ENCODE measurements at places on chromosomes 16 and 17.

GRCh38 chr17:21186399-21187187, 27.4 kb downstream of the TMEM11 start:
- DNase-seq, result no peak

- DNase-seq, result peak; percentile 50
Observed at GRCh38 chr17:77721846-77722160, 236.7 kb upstream of the TNRC6C start.

- DNase-seq, result no peak
Observed at GRCh38 chr16:85523602-85524364, 89.3 kb upstream of the GSE1 start.

DNA sequence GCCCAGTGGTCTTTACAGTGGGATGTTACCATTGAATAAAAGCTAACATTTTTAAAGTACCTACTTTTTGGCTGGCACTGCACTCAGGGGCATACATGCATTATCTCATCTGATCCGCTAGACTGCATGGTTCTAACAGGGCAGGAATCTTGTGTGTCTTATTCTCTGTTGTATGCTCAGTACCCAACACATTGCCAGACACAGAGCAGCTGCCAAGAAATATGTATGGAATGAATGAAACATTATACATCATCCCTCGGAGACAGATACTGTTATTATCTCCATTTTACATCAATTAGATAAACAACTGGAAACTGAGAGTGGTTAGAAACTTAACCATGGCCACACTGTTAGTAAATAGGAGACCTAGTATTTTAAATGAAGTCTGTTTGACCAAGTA, 74.1 kb upstream of the CDH11 start:
- no peak for DNase-seq

GRCh38 chr16:85248342-85248741, 136.1 kb upstream of the CIBAR2 start:
- peak; percentile 53 for DNase-seq

DNA sequence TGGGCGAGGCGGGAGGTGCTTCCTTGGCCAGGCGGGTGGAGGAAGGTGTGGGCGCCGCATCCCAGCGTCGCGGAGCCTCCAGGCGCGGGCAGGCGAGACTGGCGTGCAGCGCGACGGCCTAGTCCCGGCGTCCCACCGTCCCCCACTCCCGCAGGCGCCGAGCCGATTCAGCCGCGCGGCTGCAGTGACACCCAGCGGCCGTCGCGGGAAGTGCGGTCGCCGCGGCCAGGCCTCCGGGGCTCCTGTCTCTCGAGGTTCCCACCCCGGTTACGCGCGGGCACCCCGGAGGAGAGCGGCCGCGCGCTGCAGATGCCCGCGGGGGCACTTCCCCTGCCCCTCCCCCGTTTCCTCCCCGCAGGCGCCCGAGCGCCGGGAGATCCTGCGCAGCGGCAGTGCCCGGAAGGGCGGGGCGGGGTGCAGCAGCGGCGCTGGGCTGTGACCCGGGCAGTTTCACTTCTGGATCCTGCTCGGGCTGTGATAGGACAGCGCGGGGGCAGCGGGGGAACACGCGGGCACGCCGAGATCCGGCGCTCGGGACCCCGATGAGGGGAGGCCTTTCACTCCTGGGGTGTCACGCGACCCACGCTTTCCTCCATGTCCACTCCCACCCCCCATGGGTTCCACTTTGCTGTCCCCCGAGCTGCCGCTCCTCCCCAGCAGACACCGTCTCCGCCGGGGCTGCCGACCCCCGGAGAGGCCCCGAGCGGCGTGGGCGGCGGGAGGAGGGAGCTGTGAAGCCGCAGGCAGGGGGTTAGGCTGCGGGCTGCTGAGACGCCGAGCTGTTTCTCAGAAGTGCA, 16.6 kb downstream of the GRB7 start:
- DNase-seq, result peak; percentile 84

GRCh38 chr17:44655983-44656710, at the start of gene MEIOC:
MEIOC (plus strand) TSS chr17:44656468; CDS start chr17:44656614, 146 bp downstream.
- peak; percentile 55 for DNase-seq
